ENCODE measurements at places on chromosomes 2 and 18.

- DNase-seq, result no peak
Observed at GRCh38 chr2:77127345-77127744, 394.8 kb downstream of the LRRTM4 start.

DNA sequence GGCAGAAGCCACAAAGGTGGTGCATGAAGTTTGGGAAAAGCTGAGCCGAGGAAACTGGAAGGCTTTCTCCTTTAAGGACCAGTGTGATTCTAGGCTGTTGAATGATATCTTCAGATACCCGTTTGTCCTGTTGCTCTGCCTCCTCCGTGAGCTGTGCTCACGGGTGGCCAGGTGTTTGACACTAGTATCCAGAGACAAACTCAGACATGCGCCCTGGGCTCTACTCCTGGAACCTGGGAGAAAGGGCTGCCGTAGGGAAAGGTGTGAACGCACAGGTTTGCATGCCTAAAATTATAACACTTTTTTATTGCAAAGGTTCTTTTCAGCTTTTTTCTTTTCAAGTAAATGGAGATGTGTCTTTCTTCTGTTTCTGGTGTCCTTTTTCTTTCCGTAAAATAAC lies 81.6 kb downstream of the AGAP1 start:
- no peak for DNase-seq

- no peak for DNase-seq
Observed at GRCh38 chr2:16170675-16171424, 230.5 kb downstream of the MYCN start.

- DNase-seq, result no peak
Observed at GRCh38 chr18:53887447-53887846, 337.0 kb downstream of the MBD2 start.

GRCh38 chr2:209380293-209380692 lies 43.6 kb upstream of the MAP2 start:
- peak; percentile 62 for DNase-seq

DNA sequence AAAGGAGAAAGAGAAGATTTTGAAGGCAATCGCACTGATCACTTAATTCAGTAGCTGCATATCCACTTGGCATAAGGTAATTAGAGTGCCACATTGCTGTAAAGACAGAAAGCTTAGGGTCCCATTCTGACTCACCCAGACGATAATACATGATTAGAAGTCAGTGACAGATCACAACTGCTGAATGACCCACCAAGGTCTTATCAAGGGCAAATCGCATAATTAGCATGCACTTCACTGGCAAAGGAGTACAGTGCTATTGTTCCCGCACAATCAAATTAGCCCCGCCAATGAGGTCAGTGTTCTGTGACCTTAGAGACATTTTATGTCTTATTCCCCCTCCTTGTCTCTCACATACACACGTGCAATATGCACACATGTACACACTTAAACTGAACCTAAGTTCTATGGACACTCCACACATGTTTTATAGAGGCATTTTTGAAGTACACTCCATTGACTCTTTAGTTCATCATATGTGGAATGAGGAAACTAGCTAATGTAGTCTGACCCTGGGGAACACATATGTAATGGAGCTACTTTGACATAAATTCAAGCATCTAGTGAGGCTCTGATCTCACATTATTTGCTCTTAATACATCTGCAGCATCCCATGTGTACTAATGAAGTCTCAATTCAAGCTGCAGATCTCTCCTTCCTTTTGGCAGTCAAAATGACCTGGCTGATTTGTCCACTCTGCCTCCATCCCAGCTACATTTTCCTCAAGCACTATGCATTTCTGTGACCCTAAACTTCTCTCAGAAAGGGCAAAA lies 673.8 kb upstream of the FANCL start:
- no peak for DNase-seq

- no peak for DNase-seq
Observed at GRCh38 chr2:88733155-88733902, 41.9 kb downstream of the RPIA start.

GRCh38 chr2:112081262-112081661 lies 26.2 kb downstream of the TMEM87B start:
- DNase-seq, result no peak

- no peak for DNase-seq
Observed at GRCh38 chr2:16623564-16624435, 41.8 kb downstream of the CYRIA start.

- no peak for DNase-seq
Observed at GRCh38 chr2:15782009-15782751, 158.2 kb upstream of the MYCN start.

DNA sequence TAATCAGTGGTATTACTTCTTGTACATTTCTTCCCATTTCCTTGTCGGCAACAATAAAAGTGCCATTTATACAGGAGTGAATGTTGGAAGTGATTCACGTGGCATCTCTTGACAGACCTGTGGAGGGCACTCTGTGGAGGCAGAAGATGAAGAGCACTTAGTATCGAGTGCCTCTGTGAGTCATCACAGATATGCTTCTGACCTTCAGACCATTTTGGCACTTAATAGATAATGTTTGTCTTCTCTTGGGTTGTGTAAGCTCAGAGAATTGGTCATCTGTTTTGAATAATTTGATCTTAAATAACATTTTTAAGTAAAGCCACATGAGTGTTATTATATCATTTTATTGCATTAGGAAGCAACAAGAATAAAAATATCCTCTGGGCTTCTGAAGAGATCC lies 305.5 kb downstream of the PTPRM start:
- DNase-seq, result no peak

- no peak for DNase-seq
Observed at GRCh38 chr2:219384859-219385258, 2.9 kb downstream of the DNPEP start.

GRCh38 chr18:50428531-50429206 lies 53.8 kb downstream of the SKA1 start:
- no peak for DNase-seq

- no peak for DNase-seq
Observed at GRCh38 chr2:206255003-206255402, 19.5 kb upstream of the ZDBF2 start.

- DNase-seq, result no peak
Observed at GRCh38 chr2:222120933-222121332, 177.9 kb downstream of the PAX3 start.

DNA sequence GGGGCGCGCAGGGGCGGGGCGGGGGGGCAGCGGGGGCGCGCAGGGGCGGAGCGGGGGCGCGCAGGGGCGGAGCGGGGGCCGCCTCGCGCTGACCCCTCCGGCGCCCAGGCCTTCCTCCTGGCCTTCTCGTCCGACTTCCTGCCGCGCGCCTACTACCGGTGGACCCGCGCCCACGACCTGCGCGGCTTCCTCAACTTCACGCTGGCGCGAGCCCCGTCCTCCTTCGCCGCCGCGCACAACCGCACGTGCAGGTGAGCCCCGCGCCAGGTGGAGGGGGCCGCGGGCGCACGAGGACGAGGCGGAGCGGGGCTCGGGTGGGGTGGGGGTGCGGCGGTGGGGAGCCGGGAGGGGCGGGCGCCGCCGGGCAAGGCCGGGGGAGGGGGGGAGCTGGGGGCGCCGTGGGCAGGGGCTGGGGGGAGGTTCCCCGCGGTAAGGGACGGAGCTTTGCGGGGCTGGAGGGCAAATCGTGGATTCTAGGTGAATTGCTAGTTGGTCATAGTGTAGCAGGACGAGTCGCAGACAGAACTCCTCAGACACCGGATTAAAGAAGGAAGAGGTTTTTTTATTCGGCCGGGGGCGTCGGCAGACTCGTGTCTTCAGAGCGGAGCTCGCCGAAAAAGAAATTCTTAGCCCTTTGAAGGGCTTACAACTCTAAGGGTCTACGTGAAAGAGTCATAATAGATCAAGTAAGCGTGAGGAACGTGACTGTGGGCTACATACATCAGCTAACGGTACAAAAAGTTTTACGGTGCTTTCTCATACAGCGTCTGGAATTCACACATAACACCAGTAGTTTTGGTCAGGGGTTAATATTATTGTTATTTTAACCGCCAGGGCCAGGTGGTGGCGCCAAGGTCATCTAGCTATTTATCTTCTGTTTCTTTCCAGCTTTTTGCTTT lies 29.9 kb downstream of the ANO7 start:
- peak; percentile 61 for DNase-seq

GRCh38 chr2:37796481-37796880 lies 125.0 kb upstream of the CDC42EP3 start:
- no peak for DNase-seq

GRCh38 chr18:46449033-46449432 lies 208.0 kb downstream of the LOXHD1 start:
- DNase-seq, result no peak

GRCh38 chr2:85390941-85391669 lies 19.1 kb downstream of the CAPG start:
- peak; percentile 83 for DNase-seq

GRCh38 chr2:66271777-66272176 lies 163.1 kb upstream of the MEIS1 start:
- no peak for DNase-seq

GRCh38 chr2:6814869-6815268 lies 50.8 kb downstream of the CMPK2 start:
- DNase-seq, result no peak

DNA sequence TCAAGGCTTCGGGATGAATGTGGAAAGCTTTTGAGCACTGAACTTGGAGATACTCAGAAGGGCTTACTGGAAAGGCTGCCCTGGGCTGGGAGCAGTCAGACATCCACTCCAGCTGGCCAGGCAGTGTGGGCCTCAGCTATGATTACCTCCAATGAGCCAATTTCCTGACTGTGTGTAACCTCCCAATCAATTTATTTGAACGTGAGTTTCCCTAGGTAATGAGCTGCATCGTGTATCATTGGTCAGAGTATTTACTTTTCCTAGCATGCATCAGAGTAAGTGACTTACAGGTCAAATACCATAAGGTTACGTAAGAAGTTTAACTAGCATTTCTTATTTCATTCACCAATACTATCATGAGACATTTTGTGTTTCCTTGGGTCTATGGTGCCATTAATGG lies 11.0 kb upstream of the CTAGE1 start:
- no peak for DNase-seq

DNA sequence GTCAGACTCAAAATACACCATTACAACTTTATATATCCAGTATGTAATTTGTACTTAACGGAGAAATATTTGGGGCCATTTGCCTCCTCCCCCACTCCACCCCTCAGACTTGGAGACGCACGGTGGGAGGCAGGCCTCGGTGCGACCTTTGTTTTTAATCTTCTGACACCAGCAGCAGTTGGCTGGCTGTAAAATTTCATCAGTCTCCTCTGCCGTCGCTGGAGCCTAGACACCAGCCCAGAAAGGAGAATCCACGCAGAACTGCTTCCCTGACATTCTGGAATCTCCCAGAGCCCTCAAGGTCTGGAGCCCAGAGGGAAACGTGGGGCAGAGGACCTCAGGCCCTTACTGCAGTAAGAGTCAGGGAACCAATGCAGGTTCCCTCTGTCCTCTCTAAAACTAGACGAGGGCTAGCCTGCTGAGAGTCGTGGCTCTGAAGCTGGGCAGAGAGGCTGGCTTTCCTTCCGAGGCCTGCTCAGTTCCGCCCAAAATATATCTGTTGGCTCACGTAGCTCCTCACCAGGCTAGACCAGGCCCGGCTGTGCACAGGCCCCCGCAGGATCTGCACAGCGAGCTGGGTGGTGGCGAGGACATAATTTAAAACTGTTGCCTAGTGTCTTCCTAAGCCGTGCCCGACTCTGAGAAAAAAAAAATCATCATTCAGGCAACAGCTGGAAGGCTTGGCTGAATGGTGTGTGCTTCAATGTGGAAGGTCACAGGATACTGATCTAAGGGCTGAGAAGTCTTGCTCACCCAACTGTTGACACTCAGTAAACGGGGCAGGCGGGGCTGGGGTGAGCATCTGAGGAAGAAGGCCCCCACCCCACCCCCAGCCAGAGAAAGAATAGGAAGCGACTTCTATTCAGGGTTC lies 40.4 kb downstream of the EN1 start:
- DNase-seq, result no peak

DNA sequence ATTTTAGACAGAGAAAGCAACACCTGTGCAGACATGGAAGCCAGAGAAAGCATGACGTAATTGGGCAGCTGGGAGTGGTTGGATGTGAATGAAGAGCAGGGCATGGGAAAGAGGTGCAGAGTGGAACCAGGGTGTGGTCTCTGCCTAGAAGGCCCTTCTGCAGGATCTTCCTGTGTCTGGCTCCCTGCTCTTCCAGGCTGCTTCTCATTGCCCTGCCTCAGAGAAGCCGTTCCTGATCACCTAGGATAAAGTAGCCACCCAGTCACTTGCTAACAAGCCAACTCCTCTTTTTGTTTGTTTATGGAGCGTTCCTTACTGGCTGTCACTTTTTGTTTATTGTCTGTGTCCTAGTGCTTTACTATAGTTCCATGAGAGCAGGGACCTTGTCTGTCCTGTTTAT lies 28.5 kb downstream of the GALNT1 start:
- DNase-seq, result no peak

DNA sequence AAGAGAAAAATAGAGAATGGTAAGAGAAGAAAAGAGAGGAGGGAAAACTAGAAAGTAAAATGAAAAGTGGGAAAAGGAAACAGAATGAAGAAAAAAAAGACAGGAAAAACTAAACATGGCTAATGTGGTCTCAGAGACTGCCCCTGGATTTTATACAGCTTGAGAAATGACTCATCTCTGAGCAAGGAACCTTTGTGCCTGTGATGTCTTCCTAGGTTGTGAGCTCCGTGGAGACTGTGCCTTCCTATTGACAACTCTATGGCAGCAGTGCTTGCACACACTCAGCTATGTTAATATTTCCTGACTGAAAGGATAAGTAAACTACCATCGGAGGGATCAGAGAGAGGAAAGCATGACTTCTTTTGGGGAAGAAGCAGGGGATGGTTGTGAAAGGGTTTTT lies 203.8 kb downstream of the RDH14 start:
- no peak for DNase-seq

DNA sequence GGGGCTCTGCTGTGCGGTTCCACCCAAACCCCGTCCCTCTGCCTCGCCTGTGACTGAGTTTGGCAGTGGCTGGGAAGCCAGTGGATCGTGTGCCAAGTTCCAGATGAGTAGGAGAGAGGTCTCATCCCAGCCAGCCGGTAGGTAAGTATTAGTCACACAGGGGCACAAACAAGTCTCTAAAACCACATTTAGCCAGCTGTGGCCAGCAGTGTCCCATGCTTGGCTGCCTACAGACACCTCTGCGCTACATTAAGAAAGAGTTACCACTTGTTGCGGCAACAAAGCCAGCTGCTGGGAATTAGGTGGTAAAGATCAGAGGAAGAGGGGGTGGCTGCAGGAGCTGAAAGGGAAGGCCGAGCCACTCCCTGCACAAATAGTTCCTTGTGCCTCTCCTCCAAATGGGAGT lies 81.2 kb downstream of the GATA6 start:
- no peak for DNase-seq

DNA sequence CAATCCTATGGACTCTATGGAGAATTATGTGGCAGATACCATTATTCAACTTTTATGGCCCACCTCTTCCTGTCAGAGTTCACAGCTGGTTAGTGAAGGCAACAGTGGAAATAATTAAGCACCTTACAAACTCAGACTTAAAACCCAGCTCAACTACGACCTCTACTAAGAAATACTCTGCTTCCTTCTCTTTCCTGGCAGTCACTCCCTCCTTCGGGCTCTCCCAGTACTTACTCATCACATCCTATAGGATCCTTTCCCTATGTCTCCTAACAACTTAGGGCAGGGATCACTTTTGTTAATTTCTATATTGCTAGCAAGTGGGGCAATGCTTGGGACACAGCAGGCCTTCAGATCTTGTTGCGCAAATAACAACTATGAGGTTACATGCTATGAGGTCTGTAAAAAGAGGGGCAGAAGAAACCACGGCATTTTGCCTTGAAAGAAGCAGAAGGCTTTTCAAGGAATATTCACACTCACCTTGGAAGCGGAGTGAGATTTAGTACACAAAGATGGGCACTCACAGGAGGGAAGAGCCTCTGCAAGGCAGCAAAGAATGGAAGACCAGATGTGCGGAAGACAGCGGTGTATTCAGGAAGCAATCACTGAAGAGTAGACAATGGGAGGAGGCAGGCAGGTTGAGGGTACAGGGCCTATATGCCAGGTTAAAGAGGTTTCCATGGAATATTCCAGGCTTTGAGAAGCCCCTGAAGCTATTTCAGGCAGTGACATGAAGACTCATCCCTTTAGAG lies 2.1 kb downstream of the STK39 start:
- peak; percentile 39 for DNase-seq
